ENCODE measurements at places on chromosomes 2 and 18. TPM values are rescaled to one million over a fixed set of nuclear protein-coding genes. Genes with fewer than 3 reads are reported as not detected.

SERPINB3 gene
- total RNA-seq: not detected

FIGN gene
- total RNA-seq: 0.13 TPM

CREG2 gene
- 0.27 TPM for total RNA-seq

RAB31 gene
- 27.7 TPM for total RNA-seq

UCN gene
- total RNA-seq: not detected

RGPD3 gene
- 0.13 TPM for total RNA-seq

DSG2 gene
- 1.3 TPM for total RNA-seq

PCARE gene
- not detected for total RNA-seq

GPAT2 gene
- total RNA-seq: 7.6 TPM

PTPRM gene
- 36.9 TPM for total RNA-seq

PROC gene
- total RNA-seq: not detected

CNTNAP5 gene
- total RNA-seq: not detected

CROCC2 gene
- not detected for total RNA-seq

RAB10 gene
- total RNA-seq: 93.3 TPM

MAP2 gene
- total RNA-seq: 29.4 TPM

ARMC9 gene
- total RNA-seq: 8.6 TPM

EFHD1 gene
- total RNA-seq: not detected

BCL11A gene
- 0.13 TPM for total RNA-seq

TXNL1 gene
- total RNA-seq: 75.9 TPM

ZNF514 gene
- total RNA-seq: 1.3 TPM

ALKAL2 gene
- total RNA-seq: not detected

CD8B2 gene
- total RNA-seq: not detected

GCG gene
- not detected for total RNA-seq

SCYGR4 gene
- total RNA-seq: not detected

BOLL gene
- total RNA-seq: not detected

MBD5 gene
- 7.1 TPM for total RNA-seq

RSAD2 gene
- 15.7 TPM for total RNA-seq

ANKRD29 gene
- 1.5 TPM for total RNA-seq

GPR45 gene
- total RNA-seq: not detected

TM4SF20 gene
- not detected for total RNA-seq

APCDD1 gene
- not detected for total RNA-seq

Data from mammary microvascular endothelial cell (primary cell).